GM23248 (cell line): ENCODE measurements at places on chromosomes 13 and 19.

GRCh38 chr13:94967183-94968039 lies 255.1 kb upstream of the SOX21 start:
- DNase-seq = peak; percentile 53

GRCh38 chr13:99830931-99831330 lies 140.6 kb downstream of the ZIC5 start:
- no peak for DNase-seq

GRCh38 chr13:76210262-76210661 lies 574.1 kb downstream of the LMO7 start:
- DNase-seq = no peak

DNA sequence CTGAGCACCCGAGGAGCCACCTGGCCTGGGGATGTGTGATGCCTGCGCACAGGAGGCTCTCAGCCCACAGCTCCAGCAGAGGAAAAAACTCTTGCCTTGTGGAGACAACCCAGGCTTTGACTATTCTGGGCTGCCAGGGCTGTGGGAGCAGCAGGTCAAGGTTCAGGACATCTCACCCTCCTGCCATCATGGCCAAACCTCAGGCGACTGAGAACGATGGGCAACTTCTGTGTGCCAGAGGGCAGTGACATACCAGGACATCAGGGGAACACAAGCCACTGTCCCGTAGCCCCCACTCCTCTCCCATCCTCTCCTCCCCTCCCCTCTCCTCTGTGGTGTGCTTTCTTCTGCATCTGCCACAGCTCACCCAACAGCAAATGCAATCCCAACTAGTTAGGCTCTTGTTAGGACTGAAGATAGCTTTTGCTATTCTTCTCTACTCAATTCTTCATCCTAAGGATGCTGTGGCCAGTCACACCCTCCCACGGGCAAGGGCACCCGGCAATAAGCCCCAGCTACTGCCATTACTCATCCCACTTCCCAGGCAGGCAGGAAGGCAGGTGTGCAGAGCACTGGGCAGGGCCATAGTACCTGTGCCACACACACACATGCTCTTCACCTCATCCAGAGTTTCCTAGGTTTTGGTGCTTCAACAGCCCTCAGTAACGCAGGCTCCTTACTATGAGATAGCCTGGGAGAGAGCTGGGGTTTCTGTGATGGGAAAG lies 16.8 kb downstream of the ELL start:
- DNase-seq = no peak

GRCh38 chr13:27171244-27171826 lies at the start of gene USP12:
Gene USP12, minus strand, starts transcription at chr13:27171811. Its CDS starts 172 bp downstream, at chr13:27171639.
- no peak for DNase-seq

- peak; percentile 7 for DNase-seq
Measured at GRCh38 chr13:30235216-30235615, 72.1 kb downstream of the KATNAL1 start.

- no peak for DNase-seq
Measured at GRCh38 chr13:35530147-35530546, 53.7 kb upstream of the MAB21L1 start.

DNA sequence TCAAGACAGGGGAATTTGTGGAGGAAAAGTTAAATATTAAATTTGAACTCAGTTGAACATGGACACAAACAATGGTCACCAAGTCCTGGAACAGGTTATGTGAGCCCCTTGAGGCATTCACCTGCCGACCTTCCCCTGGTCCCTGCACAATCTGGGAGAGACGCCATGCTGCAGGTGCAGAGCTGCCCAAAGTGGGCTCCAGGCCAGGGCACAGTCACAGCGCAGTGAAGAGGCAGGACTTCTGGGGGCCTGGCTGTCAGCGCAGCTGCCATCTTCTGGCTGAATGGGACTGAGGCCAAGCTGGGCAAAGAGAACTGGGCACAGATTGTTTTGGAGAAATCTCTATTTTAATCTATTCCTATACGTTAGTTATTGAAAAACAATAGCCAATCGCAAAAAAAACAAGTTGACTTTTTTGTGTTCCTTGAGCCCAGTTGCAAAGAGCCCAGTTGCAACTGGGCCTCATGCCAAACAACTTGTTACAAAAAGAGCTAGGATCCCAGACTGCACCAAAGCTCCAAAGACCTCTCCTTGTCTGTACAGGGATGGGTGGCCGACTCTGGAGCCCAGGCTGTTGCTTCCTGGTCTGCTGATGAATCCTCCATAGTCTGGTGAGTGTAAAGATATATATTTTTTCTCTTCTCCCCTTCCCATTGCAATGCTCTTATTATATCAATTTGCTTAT lies 1.2 kb upstream of the ZNF626 start:
- DNase-seq = no peak

DNA sequence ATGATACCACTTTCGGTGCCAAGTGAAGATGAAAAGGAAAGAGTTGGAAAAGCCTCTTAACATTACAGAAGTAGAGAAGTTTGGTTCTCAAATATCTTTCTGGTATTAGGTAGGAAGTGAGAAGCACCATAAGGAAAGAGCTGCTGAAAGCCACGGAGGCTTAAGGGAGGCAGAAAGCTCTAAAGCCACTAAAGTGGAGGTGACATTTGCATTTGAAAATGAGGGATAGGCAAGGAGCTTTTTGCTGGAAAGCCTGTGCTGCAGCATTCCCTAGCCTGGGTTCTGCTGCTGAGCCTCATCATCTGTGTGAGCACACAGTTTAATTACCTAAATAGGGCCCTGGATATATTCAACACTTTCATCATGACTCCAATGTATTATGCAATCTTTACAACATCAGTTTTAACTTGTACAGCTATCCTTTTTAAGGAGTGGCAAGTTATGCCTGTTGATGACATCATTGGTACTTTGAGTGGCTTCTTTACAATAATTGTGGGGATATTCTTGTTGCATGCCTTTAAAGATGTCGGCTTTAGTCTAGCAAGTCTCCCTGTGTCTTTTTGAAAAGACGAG lies 315.4 kb downstream of the RBM26 start:
- no peak for DNase-seq

DNA sequence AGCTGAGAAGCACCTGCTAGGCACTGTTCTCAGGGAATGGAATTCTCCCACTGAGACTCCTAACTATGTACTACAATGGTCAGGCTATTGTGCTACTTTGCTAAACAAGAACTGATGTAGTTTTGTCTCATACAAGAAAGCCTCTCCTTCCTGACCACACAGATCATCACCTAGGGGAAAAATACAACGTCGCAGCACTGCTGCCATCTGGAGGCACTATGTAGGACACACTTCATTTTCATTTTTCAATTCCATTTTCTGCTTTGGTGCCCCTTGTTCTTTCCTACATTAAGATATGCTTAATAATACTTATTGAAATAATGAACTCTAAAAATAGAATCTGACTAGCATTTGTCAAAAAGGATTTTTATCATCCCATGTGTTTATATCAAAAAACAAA lies 21.1 kb downstream of the PROSER1 start:
- DNase-seq = peak; percentile 38

- DNase-seq = no peak
Measured at GRCh38 chr13:31199527-31199848, 287 bp upstream of the B3GLCT start.

DNA sequence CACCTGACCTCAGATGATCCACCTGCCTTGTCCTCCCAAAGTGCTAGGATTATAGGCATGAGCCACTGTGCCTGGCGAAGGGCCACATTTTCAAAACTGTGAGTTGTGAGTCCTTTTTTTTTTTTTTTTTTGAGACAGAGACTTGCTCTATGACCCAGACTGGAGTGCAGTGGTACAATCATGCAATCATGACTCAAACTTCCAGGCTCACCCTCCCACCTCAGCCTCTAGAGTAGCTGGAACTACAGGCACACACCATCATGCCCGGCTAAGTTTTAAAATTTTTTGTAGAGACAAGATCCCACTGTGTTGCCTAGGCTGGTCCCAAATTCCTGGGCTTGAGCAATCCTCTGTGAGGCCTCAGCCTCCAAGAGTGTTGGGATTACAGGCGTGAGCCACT lies 3.8 kb upstream of the MYPOP start:
- peak; percentile 74 for DNase-seq

GRCh38 chr13:102405499-102406100 lies 3.8 kb upstream of the FGF14 start:
- peak; percentile 9 for DNase-seq

DNA sequence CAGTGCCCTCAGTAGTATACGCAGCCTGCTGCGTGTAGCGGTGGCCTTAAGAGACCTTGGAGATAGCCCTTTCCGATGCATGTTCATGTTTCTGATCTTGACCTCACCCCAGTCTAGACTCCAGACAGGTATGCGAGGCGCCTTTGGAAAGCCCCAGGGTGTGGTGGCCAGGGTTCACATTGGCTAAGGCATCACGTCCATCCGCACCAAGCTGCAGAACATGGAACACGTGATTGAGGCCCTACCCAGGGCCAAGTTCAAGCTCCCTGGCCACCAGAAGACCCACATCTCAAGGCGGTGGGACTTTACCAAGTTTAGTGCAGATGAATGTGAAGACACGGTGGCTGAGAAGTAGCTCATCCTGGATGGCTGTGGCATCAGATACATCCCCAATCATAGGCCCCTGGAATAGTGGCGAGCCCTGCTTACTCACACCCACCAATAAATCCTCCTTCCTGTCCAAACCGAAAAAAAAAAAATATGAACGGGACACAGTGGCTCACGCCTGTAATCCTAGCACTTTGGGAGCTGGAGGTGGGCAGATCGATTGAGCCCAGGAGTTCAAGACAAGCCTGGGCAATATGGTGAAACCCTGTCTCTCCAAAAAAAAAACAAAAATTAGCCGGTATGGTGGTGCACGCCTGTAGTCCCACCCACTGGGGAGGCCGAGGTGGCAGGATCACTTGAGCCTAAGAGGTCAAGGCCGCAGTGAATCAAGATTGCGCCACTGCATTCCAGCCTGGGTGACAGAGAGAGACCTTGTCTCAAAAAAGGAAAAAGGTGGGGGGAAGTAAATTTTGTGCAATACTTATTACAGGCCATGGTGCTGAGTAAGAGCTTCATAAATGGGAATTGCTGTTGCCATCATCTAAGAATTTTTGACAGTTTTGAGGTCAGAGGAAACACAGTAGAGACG lies 12.4 kb upstream of the CBLC start:
- DNase-seq = peak; percentile 54

DNA sequence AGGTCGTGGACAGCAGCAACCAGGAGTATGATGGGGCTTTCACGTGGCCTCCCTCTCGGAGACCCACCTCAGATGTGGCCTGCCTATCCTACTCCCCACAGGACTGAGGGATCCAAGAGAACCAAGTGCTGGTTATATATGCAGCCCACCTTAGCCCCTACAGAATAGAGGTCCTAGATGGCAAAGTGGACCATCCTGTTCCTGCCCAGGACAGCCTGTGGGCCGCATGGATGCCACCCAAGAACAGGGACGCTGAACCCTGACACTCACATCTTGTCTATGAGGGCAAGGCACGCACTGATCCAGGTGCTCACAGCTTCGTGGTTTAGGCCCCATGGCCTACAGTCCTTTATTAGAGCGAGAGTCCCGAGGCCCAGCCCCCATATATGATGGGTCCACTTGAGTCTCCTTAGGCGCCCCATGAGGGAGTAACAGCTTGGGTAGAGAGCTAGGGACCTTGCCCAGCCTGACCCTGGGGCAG lies 1.5 kb upstream of the SLC27A5 start:
- DNase-seq = no peak

GRCh38 chr13:63041640-63042414 lies 1626.2 kb upstream of the PCDH20 start:
- no peak for DNase-seq

DNA sequence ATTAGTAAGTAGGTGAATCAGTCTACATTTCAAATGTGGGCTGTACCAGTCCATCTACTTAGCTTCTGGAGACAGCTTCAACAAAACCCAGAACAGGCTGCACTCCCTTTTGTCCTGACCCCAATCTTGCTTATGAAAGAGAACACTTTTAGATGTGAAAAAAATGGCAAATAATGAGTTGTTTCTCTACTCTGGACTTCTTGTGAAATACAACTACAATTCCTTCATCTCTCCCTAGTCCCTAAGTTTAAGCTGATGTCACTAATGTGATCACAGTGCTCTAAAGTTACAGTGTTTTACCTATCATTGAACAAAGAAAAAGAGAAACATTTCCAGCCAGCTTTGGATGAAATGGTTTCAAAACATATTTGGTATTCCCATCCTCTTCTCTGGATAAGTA lies 183.9 kb downstream of the LHFPL6 start:
- no peak for DNase-seq

- DNase-seq = no peak
Measured at GRCh38 chr19:17614476-17614875, 59.0 kb downstream of the COLGALT1 start.

DNA sequence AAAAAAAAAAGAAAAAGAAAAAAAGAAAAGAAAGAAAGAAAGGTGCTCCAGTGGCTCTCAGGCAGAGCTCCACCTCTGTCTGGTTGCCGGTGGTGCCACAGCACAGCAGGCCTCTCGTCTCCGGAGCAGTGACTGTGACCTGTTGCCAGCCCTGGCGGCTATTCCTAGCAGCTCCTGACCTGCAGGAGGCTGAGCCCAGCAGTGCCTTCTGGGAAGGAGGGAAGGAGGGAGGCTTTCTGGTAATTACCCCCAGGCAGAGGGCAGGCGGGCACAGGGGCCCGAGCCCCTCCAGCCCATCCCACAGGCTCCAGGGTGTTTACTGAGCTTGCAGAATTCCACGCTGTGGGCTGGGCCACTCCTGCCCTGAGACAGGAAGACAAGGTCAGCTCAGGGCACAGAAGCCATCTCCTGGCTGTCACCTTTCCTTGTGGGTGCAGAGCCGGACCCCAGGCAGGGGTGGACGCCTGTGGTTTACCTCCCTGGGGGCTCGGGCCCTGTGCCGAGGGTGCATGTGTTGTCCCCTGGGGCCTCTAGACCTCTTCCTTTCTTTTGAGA lies 77.9 kb downstream of the GNG7 start:
- DNase-seq = peak; percentile 37

DNA sequence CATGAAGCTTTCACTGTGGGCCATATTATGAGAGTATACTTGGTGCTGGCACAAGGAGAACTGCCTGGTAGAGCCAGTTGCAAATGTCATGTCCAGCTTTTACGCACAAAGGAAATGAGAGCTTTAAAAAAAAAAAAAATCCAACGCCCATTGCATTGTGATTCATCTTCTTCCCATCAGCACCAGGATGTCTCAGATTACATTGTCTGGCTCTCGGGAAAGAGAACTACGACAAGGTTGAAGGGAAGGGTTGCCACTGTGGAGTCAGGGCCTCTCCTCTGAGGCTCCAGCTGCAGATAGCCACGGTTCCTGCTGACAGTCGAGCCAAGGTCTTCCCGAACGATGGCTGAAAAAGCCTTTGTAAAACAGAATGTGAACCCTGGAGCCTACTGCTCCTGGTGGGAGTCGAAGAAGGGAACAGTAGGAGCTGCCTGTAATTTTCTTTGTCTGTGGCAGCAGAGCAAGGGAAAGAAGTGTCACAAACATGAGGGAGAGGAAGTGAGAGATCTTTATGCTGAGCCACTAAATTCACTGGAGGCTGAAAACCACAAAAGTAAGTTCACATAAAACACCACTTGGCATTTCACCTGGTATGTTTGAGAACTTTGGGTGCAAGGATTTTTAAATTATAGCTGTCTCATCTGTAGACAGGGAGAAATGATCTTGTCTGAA lies 704.7 kb downstream of the DIAPH3 start:
- DNase-seq = peak; percentile 48

GRCh38 chr13:90184355-90184754 lies 1163.1 kb upstream of the MIR17HG start:
- DNase-seq = no peak
